ENCODE measurements at places on chromosomes 1 and 21. TPM values are rescaled to one million over a fixed set of nuclear protein-coding genes. Genes with fewer than 3 reads are reported as not detected.

Gene MYOG
- not detected for polyA plus RNA-seq

Gene LHX8
- polyA plus RNA-seq = 0.67 TPM

Gene TDRD5
- 0.27 TPM for polyA plus RNA-seq

Gene MSH4
- 0.16 TPM for polyA plus RNA-seq

Gene OLIG2
- not detected for polyA plus RNA-seq

Gene CDA
- 2.8 TPM for polyA plus RNA-seq

Gene AHCYL1
- polyA plus RNA-seq = 41.8 TPM

Gene CDK18
- polyA plus RNA-seq = 6.3 TPM

Gene EXO1
- 0.52 TPM for polyA plus RNA-seq

Gene ACTN2
- 1.6 TPM for polyA plus RNA-seq

Gene PTPN7
- 15.4 TPM for polyA plus RNA-seq

Gene NTRK1
- not detected for polyA plus RNA-seq

Gene CCDC18
- 1.7 TPM for polyA plus RNA-seq

Gene LORICRIN
- 0.07 TPM for polyA plus RNA-seq

Gene GPR25
- not detected for polyA plus RNA-seq

Gene CNR2
- 0.10 TPM for polyA plus RNA-seq

Gene COL11A1
- polyA plus RNA-seq = 2.4 TPM

Gene S100A9
- polyA plus RNA-seq = 57.8 TPM

Gene C1orf210
- polyA plus RNA-seq = not detected

Gene CORT
- 0.11 TPM for polyA plus RNA-seq

Gene XCL2
- polyA plus RNA-seq = not detected

Gene RNU1-1
- polyA plus RNA-seq = not detected

Gene PLD5
- polyA plus RNA-seq = 0.44 TPM

Gene C1QA
- polyA plus RNA-seq = 43.7 TPM

Gene AUNIP
- polyA plus RNA-seq = 0.45 TPM

Gene C1orf94
- not detected for polyA plus RNA-seq

Gene SNX7
- 33.0 TPM for polyA plus RNA-seq

Gene CD48
- polyA plus RNA-seq = 2.5 TPM

Gene TMOD4
- 0.15 TPM for polyA plus RNA-seq

Gene LIN28A
- polyA plus RNA-seq = not detected

Gene SMYD3
- polyA plus RNA-seq = 13.1 TPM

Gene CD247
- 0.64 TPM for polyA plus RNA-seq

Gene F3
- 29.0 TPM for polyA plus RNA-seq

Gene SPRR2A
- 0.52 TPM for polyA plus RNA-seq

Gene KRTAP11-1
- polyA plus RNA-seq = not detected

Gene CREB3L4
- 27.2 TPM for polyA plus RNA-seq

Gene DIO1
- not detected for polyA plus RNA-seq

Gene NUDT4B
- 0.98 TPM for polyA plus RNA-seq

Gene FAM163A
- 0.16 TPM for polyA plus RNA-seq

Gene IQCC
- 2.3 TPM for polyA plus RNA-seq

Gene IFNGR2
- 43.7 TPM for polyA plus RNA-seq

Gene CCDC17
- polyA plus RNA-seq = 1.4 TPM

Gene PRDM16
- 1.9 TPM for polyA plus RNA-seq

Gene CTSE
- polyA plus RNA-seq = 0.88 TPM

Gene PRDM15
- polyA plus RNA-seq = 2.2 TPM

Measured in ovary (tissue), 10 donors.